Fibroblast of skin of scalp (primary cell): ENCODE measurements at places on chromosomes 3 and 15.
A peak's percentile ranks its signal among the peaks of the same experiment; 100 is the strongest.

DNA sequence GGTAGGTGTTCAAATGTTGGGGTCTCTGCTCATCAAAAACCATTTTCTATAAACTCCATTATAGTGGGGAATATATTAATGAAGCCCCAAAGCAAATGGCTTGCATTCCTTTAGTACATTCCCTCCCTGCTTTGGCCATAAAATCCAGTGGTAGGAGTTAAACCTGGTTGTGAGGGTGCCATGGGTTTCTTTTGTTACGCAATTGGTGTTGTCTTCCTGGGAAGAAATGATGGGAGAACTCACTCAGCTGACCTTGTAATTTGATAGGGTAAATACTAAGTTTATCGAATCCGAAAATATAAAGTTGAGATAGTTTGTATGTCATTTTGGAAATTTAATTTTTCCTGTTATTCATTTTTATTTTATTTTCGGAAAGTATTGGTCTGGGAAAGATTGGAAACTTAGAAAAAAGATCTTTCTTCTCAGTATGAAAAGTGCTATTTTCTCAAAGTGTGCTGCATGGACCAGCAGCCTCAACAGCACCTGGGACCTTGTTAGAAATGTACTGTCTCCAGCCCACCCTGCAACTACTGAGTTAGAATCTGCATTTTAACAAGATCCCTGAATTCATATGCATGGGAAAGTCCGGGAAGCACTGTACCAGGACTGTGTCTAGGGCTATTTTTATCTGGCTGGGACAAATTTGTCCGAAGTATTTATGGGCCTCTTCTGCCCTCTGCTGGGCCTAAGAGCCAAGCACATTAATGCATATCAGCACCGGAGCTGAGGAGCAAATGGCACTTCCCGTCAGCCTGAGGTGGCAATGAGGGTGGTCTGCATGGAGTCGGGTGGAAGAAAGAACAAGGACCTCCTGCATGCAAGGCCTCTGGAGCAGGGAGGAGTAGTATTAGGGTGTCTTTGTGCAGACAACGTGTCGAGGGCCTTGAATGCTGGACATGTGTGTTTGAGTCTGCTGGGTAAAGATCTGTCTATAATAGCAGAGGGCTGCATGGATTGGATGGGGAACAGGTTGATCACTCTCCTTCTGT, 54.7 kb downstream of the FAM81A start:
- DNase-seq: peak; percentile 73

GRCh38 chr3:15387735-15388134, 39.6 kb downstream of the METTL6 start:
- no peak for DNase-seq

- DNase-seq: no peak
These were observed 193.3 kb upstream of the ZNF717 start for GRCh38 chr3:75978686-75979085.

GRCh38 chr15:55221090-55222011, 24.6 kb upstream of the RSL24D1 start:
- DNase-seq: peak; percentile 91

DNA sequence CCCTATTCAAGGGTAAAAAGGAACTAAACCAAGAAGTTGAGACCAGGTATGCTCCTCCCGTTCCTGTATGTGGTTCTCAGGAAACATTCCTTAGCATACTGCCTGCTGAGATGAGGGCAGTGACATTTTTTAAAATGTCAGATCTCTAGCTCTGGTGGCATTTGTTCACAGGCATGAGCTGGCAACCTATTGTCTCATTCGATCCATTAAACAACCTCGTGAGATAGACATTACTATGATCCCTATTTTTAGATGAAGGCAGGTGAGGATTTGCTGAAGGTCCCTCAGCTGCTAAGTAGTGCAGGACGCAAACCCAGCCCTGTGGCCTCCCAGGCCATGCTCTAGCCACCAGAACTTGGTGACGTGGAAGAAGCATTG, 74.9 kb downstream of the SIDT1 start:
- DNase-seq: no peak
